Vagina (tissue), 2 donors: ENCODE measurements at places on chromosomes 1 and 21.

GRCh38 chr1:29444081-29444715, 207.9 kb downstream of the PTPRU start:
- peak; percentile 58 for DNase-seq

GRCh38 chr1:107526524-107527198, 385.8 kb downstream of the NTNG1 start:
- DNase-seq: no peak

DNA sequence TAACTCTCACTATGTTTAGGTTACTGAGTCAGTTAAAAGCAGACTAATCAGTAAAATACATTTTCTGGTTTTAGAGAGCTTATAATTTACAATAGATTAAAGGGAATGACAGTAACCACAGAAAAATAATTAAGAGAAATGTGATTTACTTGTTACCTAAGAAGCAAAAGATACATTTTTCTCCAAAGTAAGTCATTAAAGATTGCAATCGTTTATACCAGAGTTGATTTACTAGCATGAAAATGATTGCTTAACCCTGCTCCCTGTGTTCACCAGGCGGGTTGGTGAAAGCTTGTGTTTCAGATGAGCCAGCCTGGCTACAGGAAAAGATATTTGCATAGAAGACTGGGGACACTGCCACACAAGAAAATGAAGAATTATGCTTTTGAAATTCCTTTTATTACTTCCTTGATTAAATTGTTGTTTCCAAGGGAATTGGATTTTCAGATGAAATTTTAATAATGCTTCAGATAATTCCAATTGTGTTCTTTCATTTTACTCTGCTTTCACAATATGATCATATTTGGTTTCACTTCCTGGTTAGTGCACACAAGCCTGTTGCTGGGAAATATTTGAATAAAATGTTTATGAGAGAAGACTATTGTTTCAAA, 27.9 kb downstream of the LRRC8B start:
- DNase-seq: no peak

GRCh38 chr1:241332987-241333386, 24.0 kb downstream of the RGS7 start:
- no peak for DNase-seq

- no peak for DNase-seq
These were observed 57.7 kb downstream of the DDR2 start for GRCh38 chr1:162689745-162690671.

GRCh38 chr1:237672748-237673147, 218.0 kb downstream of the ZP4 start:
- no peak for DNase-seq

- no peak for DNase-seq
These were observed 6.4 kb upstream of the CPT2 start for GRCh38 chr1:53190210-53190611.

- DNase-seq: no peak
These were observed 400 bp upstream of the COG2 start for GRCh38 chr1:230641900-230642262.

DNA sequence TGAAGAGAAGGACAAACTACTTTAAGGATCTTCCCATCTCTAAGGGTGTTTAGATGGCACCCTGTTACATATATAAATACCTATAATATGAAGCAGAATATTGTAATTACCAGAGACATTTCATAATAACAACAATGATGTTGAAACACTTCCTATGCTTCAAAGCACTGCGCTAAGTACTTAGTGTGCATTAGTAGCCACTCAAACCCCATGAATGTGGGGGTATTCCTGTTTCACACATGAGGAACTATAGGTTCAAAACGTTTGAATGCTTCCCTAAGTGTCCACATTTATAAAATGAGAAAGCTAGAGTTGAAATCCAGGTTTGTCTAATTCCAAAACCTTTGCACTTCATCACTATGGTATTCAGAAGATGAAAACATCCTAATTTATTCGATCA, 18.5 kb upstream of the OR10J5 start:
- DNase-seq: no peak

- no peak for DNase-seq
These were observed 6.0 kb downstream of the LDLRAD1 start for GRCh38 chr1:54012008-54012325.

DNA sequence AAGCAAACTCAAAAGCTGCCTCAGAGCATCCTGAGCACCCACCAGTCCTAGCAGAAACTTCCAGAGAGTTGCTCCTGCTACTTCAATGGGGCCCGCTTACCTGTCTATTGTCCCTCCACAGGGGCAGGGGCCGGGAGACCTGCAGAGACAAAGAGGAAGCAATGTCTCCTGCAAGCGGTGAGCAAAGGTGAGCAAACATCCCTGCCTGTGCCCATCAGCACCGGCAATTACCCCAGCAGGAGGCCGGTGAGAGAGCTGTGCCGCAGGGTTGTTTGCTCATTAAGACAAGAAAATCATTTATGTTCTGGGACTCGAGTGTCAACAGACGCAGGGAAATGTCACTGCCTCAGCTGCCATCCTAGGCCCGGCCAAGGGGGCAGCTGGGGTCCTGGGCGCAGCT, 53.8 kb upstream of the TARDBP start:
- no peak for DNase-seq

- DNase-seq: no peak
These were observed 9.7 kb upstream of the CSRP1 start for GRCh38 chr1:201516511-201517127.

DNA sequence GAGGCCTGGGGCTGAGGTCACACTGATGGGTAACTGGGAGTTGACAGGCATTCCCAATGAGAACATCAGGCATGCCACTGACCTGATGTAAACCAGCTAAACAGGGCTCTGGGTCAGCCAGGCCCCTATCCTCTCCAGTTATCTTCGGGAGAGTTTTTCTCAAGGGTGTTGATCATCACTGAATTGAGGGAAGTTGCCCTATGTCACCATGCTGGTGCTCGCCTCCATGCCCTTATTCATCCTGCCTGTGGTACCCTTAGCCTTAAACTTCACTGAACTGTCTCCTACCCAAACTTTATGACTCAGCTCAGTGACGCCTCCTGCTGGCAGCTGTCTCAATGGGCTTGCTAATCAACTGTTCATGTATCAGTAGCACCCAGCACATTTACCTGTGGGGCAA, 80.7 kb upstream of the TNR start:
- DNase-seq: no peak

- DNase-seq: no peak
These were observed 60.0 kb downstream of the INTS7 start for GRCh38 chr1:211975152-211975941.

- DNase-seq: no peak
These were observed 148.4 kb upstream of the HMCN1 start for GRCh38 chr1:185585770-185586169.
